Stimulated activated CD4-positive, alpha-beta T cell treated with anti-CD3 and anti-CD28 coated beads, Interleukin-15, amount 100 ng/mL, for 1 hour (primary cell): ENCODE measurements at places on chromosomes 6 and 20.

- DNase-seq: no peak
Observed at GRCh38 chr6:113450061-113450465, 407.1 kb upstream of the MARCKS start.

DNA sequence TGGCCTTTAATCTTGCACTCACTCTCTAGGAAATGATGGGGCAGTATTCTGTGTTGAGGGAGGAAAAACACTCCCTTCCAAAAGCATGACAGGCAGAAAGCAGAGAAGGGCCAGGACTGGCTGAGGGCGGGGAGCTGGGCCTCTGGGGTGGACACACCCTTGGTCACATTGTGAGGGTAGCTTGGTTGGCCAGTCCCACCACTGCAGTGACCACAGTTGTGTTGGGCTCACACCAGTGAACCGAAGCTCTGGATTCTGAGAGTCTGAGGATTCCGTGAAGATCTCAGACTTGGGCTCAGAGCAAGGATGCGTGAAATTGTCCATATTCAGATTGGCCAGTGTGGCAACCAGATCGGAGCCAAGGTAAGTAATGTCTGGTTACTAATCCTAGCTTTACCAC is at the start of gene TUBB1:
TSS of gene TUBB1 (plus strand) at position 213 of the 400 bp plus-strand sequence. CDS start at position 307, 94 bp downstream.
- DNase-seq: no peak

DNA sequence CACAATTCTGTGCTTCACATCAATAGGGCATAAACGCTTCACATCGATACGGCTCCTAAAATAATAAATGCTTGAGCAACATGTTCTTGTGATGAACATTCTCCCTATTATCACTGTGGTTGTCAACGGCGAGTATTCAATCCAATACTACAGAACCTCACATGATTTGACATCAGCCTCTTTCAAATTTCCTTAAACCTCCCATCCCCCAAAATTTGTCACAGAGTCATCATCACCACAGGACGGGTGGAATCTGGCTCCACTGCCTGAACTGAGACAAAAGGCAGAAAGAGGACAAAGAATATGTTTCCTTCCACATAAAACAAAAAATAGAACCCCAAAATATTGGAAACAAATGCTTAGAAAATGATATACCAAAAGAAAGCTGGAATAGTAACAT is 7.3 kb downstream of the THEMIS start:
- DNase-seq: no peak

GRCh38 chr20:14929388-14929787 is 592.0 kb upstream of the FLRT3 start:
- no peak for DNase-seq

DNA sequence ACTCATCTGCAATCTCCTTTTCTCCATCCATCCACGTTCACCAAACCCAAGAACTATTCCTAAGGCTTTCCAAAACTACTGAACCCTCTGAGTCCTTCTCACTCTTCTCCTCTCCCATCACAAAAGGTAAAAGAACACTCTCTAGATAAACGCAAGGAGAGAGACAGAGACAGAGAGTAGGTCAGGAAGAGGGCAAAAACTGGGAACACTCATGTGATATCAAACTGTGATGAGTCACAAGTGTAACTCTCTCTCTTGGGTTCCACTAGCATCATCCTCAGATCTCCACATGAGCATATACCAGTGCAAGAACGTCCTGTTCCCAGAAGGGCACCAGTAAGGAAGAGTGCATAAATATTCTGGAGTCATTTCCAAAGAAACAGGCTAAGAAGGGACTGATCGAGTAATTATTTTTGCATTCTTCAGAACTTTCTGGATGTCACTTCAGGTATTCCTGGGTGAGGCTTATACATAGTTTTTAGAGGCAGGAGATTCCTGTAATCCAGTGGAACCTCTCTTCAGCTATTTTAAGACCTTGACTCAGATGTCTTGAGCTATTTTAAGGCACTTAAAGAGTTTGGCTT is 47.3 kb upstream of the STXBP5 start:
- no peak for DNase-seq

DNA sequence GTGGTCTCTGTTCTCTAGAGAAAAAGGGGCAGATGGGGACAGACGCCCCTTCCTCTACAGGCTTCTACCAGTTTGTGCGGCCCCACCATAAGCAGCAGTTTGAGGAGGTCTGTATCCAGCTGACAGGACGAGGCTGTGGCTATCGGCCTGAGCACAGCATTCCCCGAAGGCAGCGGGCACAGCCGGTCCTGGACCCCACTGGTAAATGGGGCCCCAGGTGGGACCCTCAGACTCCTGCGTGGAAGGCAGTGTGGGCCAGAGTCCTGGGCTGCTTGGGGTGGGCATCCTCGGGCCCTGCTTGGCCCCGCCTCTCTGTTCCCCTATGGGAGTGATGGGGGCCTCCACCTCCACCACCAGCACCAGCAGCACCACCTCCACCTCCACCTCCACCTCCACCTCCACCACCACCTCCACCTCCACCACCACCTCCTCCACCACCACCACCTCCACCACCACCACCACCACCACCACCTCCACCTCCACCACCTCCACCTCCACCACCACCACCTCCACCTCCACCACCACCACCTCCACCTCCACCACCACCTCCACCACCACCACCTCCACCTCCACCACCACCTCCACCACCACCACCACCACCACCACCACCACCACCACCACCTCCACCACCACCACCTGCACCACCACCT is 3.2 kb upstream of the TNFRSF6B start:
- DNase-seq: no peak

- DNase-seq: no peak
Observed at GRCh38 chr6:64084185-64084663, 448.6 kb downstream of the PHF3 start.

DNA sequence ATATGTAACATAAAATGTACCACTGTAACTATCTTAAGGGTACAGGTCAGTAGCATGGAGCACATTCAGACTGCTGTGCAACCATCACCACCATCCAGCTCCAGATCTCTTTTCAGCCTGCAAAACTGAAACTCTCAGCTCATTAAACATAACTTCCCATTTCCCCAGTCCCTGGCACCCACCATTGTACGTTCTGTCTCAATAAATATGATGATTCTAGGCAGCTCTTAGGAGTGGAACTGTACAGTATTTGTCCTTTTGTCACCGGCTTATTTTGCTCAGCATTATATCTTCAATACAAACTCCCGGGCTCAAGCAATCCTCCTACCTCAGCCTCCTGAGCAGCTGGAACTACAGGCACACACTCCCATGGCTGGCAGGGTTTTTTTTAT is 1.5 kb downstream of the ZC3H12D start:
- no peak for DNase-seq

GRCh38 chr20:40335901-40336351 is 353.1 kb downstream of the MAFB start:
- DNase-seq: no peak

GRCh38 chr20:13220194-13220903 is 725 bp upstream of the ISM1 start:
- DNase-seq: no peak
